Right renal cortex interstitium (tissue), 3 donors: ENCODE measurements at places on chromosomes 16 and 17. TPM values are rescaled to one million over a fixed set of nuclear protein-coding genes. Genes with fewer than 3 reads are reported as not detected.

DNA sequence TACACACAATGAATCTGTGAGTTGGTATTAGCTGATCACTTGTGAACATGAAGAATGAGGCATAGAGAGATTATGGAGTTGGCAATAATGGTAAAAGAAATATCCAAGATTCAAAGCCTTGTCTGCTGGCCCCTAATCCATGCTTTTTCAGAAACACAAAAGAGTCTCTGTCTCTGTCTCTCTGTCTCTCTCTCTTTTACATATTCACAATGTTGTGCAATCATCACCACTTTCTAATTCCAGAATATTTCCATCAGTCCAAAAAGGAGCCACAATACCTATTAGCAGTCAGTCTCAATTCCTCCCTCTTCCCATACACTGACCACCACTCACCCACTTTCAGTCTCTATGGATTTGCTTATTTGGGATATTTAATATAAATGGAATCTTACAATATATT, 370.1 kb upstream of the CDH8 start:
- DNase-seq = no peak

- no peak for DNase-seq
Observed at GRCh38 chr16:55746081-55746480, 86.8 kb downstream of the CES1 start.

GRCh38 chr16:19185510-19185851, 17.4 kb downstream of the SYT17 start:
- no peak for DNase-seq

GRCh38 chr17:41178843-41179616, 1.0 kb upstream of the KRTAP4-2 start:
- no peak for DNase-seq

- no peak for DNase-seq
Observed at GRCh38 chr16:20937736-20938135, 37.2 kb downstream of the LYRM1 start.

DNA sequence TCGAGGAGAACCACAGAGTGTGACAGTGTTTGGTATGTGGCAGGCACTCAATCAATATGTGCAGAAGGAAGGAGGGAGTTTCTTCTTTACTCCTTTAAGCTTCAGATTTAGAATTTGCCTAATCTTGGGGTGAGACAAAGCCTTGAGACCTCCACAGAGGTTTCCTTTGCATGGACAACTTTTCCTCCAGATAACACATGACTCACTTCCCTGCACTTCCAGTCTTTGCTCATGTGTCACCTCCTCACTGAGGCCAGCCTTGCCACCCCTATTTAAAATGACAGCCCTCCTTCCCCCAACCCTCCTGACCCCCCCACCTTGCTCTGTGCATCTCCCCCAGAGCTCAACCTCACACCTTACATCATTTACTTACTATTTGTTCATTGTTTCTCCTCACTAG, 17.4 kb upstream of the NOS2 start:
- no peak for DNase-seq

DNA sequence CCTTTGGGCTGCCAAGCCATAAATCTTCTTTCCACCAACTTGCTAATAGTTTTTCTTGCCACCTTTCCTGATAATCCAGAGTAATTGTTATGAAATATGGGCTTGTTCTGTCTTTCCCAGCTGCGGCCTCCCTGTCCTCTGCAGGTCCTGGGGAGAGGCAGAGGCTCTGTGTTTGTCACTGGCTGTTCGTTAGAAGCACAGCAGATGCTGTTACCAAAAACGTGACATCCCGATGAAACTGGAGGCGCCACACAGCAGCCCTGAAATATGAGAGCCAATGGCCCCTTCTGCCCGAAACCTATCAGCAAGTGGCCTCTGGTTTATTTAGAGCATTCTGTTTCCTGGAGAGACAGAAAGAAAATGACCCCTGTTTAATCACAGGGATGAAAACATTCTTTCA, 115.1 kb upstream of the ANKFN1 start:
- no peak for DNase-seq

- no peak for DNase-seq
Observed at GRCh38 chr17:57413848-57414651, 157.7 kb downstream of the MSI2 start.

DNA sequence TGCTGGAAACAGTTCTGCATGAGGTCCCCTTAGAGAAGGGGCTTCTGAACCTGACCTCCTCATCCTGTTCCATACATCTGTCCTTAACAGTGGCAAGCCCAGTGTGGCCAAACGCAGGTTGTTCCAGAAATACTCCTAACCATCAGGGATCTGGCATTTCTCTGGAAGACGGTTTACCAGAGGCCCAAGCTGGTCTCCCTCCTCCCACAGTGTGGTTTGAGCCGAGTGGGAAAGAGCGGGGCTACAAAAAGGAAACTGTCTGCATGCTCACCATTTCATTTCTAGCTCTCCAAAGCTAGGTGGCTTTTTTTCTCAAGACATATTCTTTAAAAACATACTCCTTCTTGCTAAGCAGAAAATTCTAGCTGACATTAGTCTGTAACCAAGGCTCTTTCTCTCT, 6.0 kb downstream of the MXRA7 start:
- DNase-seq = no peak

DNA sequence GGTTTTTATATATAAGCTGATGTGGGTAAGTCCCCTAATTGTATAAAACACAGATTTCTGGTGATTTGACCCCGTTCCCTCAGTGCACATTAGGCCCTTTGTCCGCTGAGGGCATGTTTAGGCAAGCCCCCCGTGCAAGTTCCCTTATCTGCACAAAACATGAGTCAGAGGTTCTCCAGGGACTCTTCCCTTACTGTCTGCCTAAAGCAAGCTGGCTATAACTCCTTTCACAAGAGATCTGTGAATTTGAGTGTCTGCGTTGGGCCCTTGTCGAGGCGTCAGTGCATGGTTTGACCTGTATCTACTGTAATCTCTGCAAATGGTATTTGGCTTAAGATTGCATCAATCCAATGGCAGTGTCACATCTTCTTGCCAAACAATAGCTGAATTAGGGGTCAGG, 712.8 kb downstream of the CDH8 start:
- DNase-seq = no peak

- DNase-seq = no peak
Observed at GRCh38 chr16:1839554-1839953, 12.5 kb downstream of the FAHD1 start.

DNA sequence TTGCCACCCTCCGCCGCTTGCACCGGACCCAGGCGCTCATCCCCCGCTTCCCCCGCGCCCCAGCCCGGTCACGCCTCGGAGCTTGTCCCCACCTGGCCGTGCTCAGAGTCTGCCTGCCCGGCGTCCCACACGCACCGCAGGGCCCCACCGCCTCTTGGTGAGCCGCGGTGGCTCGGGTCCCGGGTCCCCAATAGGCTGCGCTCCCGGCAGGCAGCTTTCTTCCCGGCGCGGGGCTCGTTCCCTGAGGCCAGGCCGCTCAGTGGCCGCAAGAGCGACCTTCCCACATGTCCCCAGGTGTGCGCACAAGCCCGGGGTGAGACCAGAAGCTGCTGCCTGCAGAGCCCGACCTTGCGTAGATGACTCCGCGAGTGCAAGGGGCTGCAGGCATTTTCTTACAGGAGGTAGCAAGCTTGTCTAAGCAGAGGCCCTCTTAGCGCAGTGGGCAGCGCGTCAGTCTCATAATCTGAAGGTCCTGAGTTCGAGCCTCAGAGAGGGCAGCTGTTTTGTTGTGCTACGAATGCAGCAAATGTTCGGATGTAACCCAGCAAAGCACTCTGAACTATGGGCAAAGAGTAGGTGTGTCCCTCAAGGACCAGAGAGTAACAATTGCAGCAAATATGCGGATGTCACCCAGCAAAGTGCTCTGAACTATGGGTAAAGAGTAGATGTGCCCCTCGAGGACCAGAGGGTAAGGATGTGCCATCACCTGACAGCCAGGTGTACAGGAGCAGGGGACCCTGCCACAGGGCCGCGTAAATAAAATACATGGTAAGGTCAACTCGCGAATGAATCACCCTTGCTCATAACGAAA, 15.6 kb downstream of the TLE7 start:
- no peak for DNase-seq

GRCh38 chr16:12793120-12793864, 10.4 kb downstream of the CPPED1 start:
- no peak for DNase-seq

- DNase-seq = no peak
Observed at GRCh38 chr17:9658593-9659211, 13.4 kb downstream of the USP43 start.

DNA sequence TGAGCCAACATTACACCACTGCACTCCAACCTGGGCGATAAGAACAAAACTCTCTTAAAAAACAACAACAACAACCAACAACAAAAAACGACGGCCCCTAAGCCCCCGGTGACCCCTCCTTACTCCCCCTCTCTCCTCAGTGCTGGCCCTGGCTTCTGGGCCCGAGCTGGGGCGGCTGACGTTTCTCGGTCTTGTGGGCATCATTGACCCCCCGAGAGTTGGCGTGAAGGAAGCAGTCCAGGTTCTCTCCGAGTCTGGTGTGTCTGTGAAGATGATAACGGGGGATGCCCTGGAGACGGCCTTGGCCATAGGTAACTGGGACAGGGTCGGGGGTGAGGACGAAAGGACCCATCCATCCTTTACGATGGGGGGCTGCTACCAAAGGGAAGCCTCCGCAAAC, 52.7 kb downstream of the MEAK7 start:
- DNase-seq = no peak

DNA sequence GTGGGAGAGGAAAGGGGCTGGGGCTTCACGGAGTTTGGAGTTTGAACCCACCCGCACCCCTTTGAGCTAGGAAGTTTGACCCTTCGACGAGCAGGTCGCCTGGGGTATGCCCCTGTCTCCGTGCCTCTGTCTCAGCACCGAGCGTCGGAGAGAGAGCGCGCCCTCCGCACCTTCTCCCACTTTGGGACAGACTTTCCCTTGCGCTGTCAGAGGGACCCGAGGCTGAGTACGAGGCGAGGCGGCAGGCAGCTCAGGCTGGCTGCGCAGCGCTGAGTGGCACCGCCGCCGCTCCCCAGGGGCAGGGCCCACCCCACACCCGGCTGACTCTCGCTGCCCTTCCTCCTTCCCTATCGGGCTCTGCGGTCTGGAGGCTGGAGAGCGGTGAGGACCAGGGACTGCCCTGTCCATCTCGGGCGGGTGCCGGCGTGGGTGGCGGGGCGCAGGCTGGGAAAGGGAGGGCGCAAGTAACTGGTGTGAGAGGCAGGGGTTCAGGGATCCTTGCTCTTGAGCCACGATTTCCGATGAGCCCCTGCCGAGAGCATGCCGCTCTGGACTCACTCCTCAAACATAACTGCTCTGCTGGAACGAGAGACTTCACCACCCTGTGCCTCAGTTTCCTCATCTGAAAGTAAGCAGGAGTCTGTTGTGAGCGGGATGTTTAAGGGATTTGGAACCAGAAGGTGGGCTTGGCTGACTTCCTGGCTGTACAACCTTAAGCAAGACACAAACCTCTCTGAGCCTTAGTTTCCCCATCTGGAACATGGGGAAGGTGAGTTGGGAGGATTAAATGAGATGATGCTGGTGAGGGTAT, 981 bp downstream of the BEAN1 start:
- no peak for DNase-seq

- DNase-seq = peak; percentile 21
Observed at GRCh38 chr16:3819746-3820724, 60.5 kb downstream of the CREBBP start.

- DNase-seq = no peak
Observed at GRCh38 chr17:49676276-49676868, 1.5 kb downstream of the SPOP start.

DNA sequence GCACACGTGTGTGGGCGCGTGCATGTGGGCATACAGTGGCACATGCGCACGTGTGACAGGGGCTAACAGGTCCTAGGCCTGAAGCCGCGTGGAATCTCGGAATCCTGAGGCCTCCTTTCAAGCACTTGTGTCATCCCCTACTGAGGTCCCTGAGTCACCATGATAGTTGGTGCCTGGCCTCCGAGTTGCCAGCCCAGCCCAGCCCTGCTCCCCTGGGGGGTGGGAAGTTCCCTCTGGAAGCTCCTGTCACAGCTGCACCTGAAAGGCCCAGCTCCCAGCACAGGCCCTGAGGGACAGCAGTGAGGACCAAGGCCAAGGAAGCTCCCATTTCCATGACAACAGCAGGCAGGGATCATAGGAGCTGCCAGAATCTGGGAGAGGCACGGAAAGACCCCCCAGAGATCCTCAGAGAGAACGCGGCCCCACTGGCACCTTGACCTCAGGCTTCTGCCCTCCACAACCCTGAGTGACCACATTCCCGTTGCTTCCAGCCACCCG, 35.4 kb upstream of the ENPP7 start:
- no peak for DNase-seq

GRCh38 chr17:82239926-82240505, 11.2 kb downstream of the SLC16A3 start:
- no peak for DNase-seq

- no peak for DNase-seq
Observed at GRCh38 chr16:57726433-57726947, 9.1 kb upstream of the KATNB1 start.

The BRD7 gene
- polyA plus RNA-seq = 123 TPM

The LGALS9B gene
- not detected for polyA plus RNA-seq

The C16orf95 gene
- 3.9 TPM for polyA plus RNA-seq

The KRT14 gene
- polyA plus RNA-seq = 0.28 TPM
